GM23338 (cell line): ENCODE measurements at places on chromosomes 7 and 10. TPM values are rescaled to one million over a fixed set of nuclear protein-coding genes. Genes with fewer than 3 reads are reported as not detected.
A peak's percentile ranks its signal among the peaks of the same experiment; 100 is the strongest.

Gene CTNNA3
- 0.50 and 3.3 TPM in 2 replicates for total RNA-seq

Gene CFAP70
- total RNA-seq = 0.08 and 0.17 TPM in 2 replicates

Gene CFAP69
- 7.9 and 11.2 TPM in 2 replicates for total RNA-seq

Gene PRPS1L1
- not detected in 2 replicates for total RNA-seq

Gene IKZF1
- total RNA-seq = 0.43 and 1.8 TPM in 2 replicates

DNA sequence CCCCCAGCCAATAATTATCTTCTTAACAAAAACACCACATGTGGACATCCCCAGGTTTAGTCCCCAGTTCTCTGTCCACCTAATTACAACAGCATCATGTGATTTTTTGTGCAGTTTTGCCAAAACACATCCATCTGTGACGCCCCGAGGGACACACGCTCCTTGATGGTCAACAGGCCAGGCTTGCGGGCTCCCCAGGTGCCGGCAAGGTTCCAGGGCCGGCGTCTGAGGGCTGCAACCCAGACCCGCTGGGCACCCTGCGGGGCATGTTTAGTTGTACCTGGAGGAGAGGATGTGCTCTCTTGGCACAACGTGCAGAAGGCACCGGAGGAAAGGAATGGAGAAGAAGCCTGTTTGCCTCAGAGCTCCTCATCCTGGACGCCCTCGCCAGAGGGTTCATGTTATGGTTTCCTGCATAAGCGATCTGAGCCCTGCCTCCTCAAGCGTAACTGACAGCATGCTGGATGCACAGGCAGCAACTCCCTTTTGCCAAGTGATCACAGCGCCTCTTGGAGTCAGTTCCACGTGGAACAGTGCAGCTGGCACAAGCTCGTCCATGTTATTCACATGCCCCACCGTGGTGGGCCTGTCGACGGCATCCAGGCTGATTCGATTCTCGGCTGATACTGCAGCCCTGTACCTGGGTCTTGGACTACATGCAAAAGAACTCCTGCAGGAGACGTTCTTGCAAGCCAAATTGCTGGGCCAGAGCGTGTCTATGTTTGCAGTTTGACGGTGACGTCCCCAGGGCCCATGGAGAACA lies 41.6 kb downstream of the JAKMIP3 start:
- H3K4me1 ChIP-seq = no peaks in the 10 kb centered on the region
- no peak overlapping the region for H3K4me3 ChIP-seq
- H3K27ac ChIP-seq = no peak overlapping the region
- H3K27me3 ChIP-seq = no peaks in the 10 kb centered on the region
- DNase-seq = no peak

GRCh38 chr10:43117031-43117776 lies 21.0 kb upstream of the CSGALNACT2 start:
- no peak overlapping the region for H3K27ac ChIP-seq
- no peaks in the 10 kb centered on the region for H3K36me3 ChIP-seq
- DNase-seq = no peak
- no peaks in the 10 kb centered on the region for H3K4me1 ChIP-seq
- no peaks in the 10 kb centered on the region for H3K27me3 ChIP-seq
- no peak overlapping the region for H3K4me3 ChIP-seq

- H3K27me3 ChIP-seq = no peaks in the 10 kb centered on the region
- no peak for DNase-seq
- 0 out of 2 replicates have a peak, but pooled peaks cover under 1% of the 10 kb centered on the region for H3K4me1 ChIP-seq
- H3K27ac ChIP-seq = peak overlapping the region; percentile 32; the same call in 1 of the 2 replicates
- H3K36me3 ChIP-seq = no peaks in the 10 kb centered on the region
These were observed 70.6 kb downstream of the FOXL3 start for GRCh38 chr7:360454-361100.

GRCh38 chr10:124736491-124737136 lies 7.6 kb downstream of the FAM53B start:
- no peak overlapping the region for H3K4me3 ChIP-seq
- no peak for DNase-seq
- H3K4me1 ChIP-seq = peaks cover 47% of the 10 kb centered on the region
- H3K36me3 ChIP-seq = no peaks in the 10 kb centered on the region; the same call in 1 of the 2 replicates

GRCh38 chr10:112843623-112844022 lies 106.4 kb upstream of the TCF7L2 start:
- H3K36me3 ChIP-seq = peaks cover 10% of the 10 kb centered on the region; the same call in 1 of the 2 replicates
- H3K4me3 ChIP-seq = no peak overlapping the region
- H3K27me3 ChIP-seq = no peaks in the 10 kb centered on the region; the same call in 1 of the 2 replicates
- H3K4me1 ChIP-seq = peaks cover 9% of the 10 kb centered on the region

GRCh38 chr7:83413424-83413823 lies 235.5 kb downstream of the SEMA3E start:
- no peaks in the 10 kb centered on the region for H3K36me3 ChIP-seq
- peaks cover 54% of the 10 kb centered on the region for H3K4me1 ChIP-seq
- DNase-seq = no peak

GRCh38 chr10:116706281-116706680 lies 36.1 kb downstream of the HSPA12A start:
- H3K4me3 ChIP-seq = no peak overlapping the region
- no peak overlapping the region for H3K27ac ChIP-seq
- no peaks in the 10 kb centered on the region for H3K36me3 ChIP-seq
- no peak for DNase-seq

DNA sequence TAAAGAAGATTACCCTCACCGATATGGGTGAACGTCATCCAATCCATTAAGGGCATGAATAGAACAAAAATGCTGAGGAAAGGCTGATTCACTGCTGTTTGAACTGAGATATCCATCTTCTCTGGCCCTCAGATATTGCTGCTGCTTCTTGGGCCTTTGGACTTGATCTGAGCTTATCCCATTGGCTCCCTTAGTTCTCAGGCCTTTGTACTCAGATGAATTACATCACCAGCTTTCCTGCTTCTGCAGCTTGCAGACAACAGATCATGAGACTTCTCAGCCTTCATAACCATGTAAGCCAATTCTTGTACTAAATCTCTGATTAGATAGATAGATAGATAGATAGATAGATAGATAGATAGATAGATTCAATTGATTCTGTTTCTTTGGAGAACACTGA lies 40.2 kb downstream of the CYCS start:
- H3K4me3 ChIP-seq = no peak overlapping the region
- DNase-seq = no peak
- H3K36me3 ChIP-seq = no peaks in the 10 kb centered on the region

DNA sequence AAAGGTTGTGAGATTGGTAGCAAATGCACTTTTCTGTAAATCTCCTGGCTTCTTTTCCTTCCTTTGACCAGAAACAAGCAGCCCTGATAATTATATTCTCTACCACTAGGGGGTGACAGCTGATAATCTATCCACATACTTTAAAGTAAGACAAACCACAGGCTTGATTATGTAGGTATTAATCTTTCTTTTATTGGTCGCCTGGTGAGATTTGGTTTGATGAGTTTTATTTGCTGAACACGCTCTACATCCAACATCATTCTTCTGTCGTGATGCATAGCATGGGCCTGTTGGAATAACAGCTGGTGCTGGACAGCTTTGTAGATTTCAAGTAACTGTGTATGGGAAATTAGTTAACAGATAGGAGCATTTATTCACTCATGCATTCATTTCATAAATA lies 63.5 kb downstream of the ZNF365 start:
- no peaks in the 10 kb centered on the region for H3K36me3 ChIP-seq
- H3K27ac ChIP-seq = no peak overlapping the region
- no peak overlapping the region for H3K4me3 ChIP-seq
- no peaks in the 10 kb centered on the region for H3K4me1 ChIP-seq
- DNase-seq = peak; percentile 80
- no peaks in the 10 kb centered on the region for H3K27me3 ChIP-seq

DNA sequence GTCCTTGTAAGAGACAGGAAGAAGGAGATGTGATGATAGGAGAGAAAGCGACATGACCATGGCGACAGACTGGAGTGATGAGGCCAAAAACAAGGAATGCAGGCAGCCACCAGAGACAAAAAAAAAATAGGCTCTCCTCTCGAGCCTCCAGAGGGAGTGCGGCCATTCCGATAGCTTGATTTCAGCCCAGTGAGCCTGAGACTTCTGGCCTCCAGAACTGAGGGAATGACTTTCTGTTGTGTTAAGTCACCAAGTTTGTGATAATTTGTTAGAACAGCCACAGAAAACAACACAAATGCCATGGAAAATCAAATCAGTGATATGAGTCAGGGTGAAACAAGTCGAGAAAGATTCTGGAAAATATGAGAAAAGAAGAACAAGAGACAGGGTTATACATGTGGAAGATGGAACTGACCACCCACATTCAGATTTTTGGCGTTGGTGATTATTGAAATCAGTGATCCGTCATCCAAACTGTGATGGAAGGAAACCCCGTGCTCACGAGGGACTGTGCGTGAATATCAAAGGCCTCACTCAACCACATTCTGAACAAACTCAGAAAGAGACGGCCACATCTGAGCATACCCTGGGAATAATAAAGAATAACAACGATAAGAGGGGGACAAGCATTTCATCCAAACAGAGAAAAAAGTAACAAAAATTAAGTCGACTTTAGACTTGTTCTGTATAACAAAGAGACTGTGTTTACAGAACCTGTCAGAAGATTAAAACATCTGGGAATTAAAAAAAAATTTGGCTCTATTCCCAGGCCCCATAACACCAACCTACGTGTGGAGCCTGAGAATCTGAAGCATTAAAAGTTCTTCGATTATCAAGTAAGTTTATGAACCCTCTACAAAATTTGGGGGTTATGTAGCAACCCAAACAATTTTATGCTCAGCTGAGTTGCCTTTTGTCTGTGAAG lies 72.1 kb downstream of the EEPD1 start:
- no peaks in the 10 kb centered on the region for H3K27me3 ChIP-seq
- no peak overlapping the region for H3K27ac ChIP-seq
- DNase-seq = peak; percentile 36

GRCh38 chr10:84537447-84537931 lies 209.1 kb downstream of the CCSER2 start:
- H3K36me3 ChIP-seq = no peaks in the 10 kb centered on the region
- H3K27ac ChIP-seq = no peak overlapping the region
- no peaks in the 10 kb centered on the region for H3K27me3 ChIP-seq
- DNase-seq = peak; percentile 92
- peaks cover 21% of the 10 kb centered on the region for H3K4me1 ChIP-seq

DNA sequence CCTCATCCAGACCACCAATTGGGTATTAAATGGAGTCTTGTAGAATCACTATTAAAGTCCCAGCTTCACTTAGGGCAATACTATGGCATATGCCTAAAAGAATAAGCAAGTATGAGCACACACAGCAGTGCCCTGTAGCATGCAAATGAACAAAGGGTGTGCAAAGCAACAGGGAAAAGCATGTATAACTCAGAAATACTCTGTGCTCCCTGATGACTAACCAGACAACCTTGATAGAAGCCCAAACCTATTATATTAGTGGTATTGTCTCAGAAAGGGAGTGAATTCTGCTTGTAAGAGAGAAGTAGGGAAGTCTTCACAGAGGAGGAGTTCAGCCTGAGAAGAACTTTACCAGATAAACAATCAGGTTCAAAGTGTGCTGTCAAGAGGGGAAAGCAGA lies 131.2 kb downstream of the DGKI start:
- H3K27ac ChIP-seq = no peak overlapping the region
- H3K27me3 ChIP-seq = no peaks in the 10 kb centered on the region
- H3K4me1 ChIP-seq = peaks cover 11% of the 10 kb centered on the region
- H3K4me3 ChIP-seq = no peak overlapping the region

DNA sequence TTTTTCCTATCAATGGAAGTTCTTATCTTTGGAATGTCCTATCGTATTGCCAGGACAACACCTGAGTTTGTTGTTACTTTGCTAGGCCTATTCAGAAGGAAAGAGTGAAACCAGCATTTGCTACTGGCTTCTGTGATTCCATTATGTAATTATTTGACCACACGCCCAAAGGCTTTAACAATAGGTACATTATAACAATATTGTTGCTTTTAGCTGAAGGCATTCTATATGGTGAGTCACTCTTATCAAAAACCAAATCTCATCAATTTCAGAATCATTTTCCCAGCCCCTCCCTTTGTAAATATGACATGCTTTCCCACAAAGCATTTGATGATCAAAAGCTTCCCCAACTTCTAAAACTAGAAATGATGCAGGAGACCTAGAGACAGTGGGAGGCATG lies 294.4 kb upstream of the NEBL start:
- no peaks in the 10 kb centered on the region for H3K36me3 ChIP-seq
- no peak overlapping the region for H3K27ac ChIP-seq
- H3K27me3 ChIP-seq = no peaks in the 10 kb centered on the region
- H3K4me1 ChIP-seq = no peaks in the 10 kb centered on the region

DNA sequence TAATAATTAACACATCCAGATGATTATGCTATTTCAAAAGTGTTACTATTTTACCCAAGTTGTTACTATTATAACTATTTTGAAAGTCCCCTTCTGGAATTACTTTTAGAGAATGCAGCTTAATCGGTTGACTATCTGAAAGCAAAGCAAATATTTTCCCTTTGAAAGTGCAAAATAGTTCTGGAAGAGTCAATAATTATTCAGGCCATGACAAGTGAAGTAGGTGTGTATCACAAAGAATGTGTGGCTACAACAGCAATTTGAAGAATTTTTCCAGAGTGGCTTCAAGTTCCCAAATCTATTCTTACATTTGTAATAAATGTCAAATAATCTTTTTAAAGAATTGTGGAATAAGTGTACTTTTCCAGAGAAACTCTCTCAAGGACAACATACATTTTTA lies 42.8 kb downstream of the RNLS start:
- no peaks in the 10 kb centered on the region for H3K36me3 ChIP-seq
- H3K27me3 ChIP-seq = no peaks in the 10 kb centered on the region
- no peak overlapping the region for H3K4me3 ChIP-seq
- H3K27ac ChIP-seq = no peak overlapping the region
